NCI-H345 (cell line): ENCODE measurements at places on chromosomes 3 and 15.

GRCh38 chr15:85296615-85297402 lies 83.6 kb upstream of the AKAP13 start:
- DNase-seq = peak; percentile 67

- no peak for DNase-seq
Observed at GRCh38 chr3:54008099-54008498, 114.3 kb upstream of the CACNA2D3 start.

GRCh38 chr15:101500865-101501551 lies 11.5 kb upstream of the PCSK6 start:
- DNase-seq = no peak

- DNase-seq = peak; percentile 47
Observed at GRCh38 chr3:50675179-50676030, 678 bp downstream of the DOCK3 start.

GRCh38 chr3:127844326-127844942 lies 22.1 kb upstream of the MGLL start:
- no peak for DNase-seq

DNA sequence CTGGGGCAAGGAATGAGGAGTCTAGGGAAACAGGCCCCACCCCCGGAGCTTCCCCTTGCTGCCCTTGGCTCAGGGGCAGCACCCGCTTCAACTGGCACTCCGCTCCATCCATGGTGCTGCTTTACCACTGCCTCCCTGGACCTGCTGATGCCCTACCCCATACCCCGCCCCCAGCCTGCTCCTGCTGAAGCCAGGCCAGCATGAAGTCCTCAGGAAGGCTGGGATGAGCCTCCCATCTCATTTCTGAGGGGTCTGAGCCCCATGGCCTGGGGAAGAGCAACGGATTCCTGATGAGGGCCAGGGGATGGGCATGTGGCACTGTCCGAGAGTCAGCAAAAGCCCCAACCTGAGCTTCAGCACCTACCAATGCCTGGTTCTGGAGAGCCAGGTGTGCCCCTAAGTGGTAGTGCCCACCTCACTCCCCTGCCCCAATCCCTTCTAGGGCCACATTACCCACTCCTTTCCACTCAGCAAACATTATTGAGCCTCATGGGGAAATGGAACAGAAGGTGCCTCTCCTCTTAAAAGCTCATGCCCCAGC lies 21.0 kb downstream of the SEC61A1 start:
- DNase-seq = no peak

- DNase-seq = no peak
Observed at GRCh38 chr15:72953306-72953705, 99.0 kb upstream of the NEO1 start.

DNA sequence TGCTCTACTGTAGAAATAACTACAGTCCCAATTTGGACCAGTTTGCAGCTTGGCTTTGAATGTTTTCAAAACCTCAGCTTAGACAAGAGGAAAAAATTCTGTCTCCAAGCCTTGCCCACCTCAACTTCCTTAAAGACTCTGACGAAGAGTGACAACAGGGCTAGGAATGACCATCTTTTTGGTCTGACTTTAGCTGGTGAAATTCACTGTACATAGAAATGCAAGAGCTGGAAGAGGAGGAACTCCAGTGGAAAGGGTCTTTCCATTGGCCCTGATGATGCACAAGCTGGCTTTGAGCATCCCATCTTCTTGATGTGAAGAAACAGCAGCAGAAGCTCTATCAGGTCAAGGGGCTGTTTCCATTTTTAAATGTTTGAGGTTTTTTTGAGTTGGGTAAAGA lies 22.7 kb upstream of the SH3BP5 start:
- no peak for DNase-seq

DNA sequence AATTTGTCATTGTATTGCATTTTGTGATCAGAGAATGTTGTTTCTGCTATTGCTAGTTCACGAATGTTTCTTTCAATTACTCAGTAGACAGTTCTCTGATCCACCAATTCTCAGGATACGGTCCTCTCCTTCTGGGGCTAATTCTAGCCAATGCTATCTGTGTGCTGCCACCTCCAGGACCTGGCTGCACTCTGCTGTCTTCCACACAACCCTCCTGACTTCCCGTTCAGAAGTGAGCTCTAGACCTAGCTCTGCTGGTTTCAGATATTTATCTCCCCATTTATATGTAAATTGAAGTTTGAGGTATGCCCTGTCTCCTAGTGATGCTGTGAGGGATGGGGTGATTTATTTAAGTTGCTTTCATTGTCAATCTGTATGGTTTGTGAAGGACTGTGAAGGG lies 21.7 kb upstream of the UBL7 start:
- no peak for DNase-seq

DNA sequence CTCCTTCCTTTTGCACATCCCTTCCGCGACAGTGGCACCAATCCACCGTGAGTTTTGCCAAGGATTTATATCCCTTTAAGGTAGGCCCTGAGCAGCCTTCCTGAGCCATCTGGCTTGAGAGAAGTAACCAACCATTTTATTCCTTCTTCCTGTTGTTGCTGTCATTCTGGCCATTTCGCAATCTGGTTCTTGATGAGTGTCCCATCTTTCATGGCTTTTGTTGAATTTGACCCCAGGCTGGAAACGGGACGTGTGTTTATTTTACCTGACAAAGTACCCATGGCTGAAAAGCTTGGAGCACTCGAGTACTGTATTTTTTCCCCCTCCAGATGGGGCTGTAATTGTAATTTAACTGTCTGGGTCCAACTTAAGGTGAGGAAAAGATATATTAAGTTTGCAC lies 173.4 kb downstream of the WNT5A start:
- DNase-seq = peak; percentile 45

DNA sequence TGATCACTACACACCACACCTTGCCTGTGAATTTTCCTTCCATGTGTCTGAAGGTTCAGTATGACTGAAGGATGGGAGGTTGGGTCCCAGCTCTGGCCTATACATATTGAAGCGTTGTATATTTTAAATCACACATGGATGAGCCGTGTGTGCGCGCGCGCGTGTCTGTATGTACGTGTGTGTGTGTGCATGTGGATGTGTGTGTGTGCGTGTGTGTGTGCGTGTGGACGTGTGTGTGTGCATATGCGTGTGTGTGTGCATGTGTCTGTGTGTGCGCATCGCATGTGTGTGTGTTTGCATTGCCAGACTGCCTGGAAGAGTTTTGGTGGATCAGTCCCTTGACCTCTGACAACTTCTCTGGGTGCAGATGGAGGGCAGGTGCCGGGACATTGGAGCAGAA lies 45.7 kb downstream of the RPLP1 start:
- DNase-seq = no peak

DNA sequence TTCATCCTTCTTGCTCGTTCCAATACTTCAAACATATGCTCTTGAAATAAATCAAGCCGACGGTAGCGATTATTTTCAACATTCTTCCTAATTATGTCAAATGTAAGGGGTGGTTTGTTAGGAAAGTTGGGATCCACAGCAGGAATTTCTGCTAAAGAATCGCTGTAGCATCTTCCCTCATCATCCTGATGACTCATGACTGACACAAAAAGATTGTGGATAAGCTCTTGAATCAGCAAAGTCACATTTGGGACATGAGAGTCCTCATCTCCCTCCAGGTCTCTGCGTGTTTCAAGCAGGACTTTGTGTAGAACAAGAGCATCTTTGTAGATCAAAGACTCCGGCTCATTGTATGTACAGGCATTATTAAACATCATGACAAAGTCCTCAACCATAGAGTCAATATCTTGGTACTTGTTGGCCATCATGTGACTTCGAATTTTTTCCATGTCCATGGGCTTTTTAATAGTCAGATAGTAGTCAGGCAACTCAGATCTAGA lies 73.0 kb downstream of the UQCC5 start:
- DNase-seq = no peak

GRCh38 chr3:21290557-21290956 lies 460.5 kb downstream of the ZNF385D start:
- no peak for DNase-seq

DNA sequence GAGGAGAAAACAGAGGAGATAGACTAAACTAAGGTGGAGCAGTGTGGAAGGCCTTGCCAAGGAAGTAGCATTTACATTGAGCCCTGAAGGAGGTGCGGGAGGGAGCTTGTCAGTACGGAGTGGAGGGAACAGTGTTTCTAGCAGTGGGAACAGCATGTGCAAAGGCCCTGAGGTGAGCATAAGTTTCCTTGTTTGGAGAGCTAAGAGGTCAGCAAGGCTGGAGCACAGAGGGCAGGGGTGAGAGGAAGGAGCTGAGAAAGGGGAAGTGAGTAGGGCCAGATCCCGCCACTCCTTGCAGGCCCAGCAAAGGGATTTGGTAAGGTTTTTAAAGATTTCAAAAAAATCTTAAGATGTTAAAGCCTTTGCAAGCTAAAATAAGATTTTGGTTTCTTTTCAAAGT lies 70.1 kb downstream of the HMCES start:
- no peak for DNase-seq

GRCh38 chr15:40744815-40745152 lies 10.3 kb downstream of the RMDN3 start:
- DNase-seq = no peak

DNA sequence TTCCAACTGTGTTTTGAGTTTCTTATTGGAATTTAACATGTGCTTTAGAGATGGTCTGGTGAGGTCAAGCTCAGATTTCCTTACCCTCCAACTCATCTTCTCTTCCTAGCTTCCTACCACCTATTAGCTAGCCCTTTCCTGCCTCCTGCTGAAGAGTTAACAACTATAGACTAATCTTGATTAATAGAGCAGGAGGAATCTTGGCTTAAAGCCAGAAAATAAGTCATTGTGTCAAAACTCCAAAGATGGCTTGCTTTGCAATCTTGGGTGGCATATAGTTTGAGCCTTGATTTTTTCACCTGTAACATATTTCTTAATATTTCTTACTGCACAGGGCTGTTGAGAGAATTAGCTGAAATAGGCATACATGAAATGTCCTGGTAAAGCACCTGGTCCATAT lies 27.3 kb downstream of the BCL2L10 start:
- no peak for DNase-seq

DNA sequence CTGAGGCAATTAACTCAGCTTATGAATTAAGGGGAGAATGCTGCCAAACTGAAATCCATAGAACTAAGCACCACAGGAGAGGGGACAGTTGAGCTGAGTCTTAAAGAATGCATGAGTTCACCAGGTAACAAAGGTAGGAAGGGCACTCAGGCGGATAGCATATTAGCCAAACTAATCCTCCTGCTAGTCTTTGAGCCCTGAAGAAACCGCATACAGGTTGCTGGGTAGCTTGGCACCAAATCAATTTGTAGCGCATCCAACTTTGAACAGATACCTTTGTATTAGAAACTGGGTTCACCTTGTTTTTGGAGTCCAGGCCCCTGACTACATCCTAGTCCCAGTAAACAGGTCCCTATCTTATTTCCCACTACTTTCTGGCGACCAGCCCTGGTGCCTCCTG lies 93.7 kb downstream of the FRMD4B start:
- DNase-seq = no peak

- DNase-seq = no peak
Observed at GRCh38 chr15:29140475-29141307, 128.9 kb downstream of the NSMCE3 start.

DNA sequence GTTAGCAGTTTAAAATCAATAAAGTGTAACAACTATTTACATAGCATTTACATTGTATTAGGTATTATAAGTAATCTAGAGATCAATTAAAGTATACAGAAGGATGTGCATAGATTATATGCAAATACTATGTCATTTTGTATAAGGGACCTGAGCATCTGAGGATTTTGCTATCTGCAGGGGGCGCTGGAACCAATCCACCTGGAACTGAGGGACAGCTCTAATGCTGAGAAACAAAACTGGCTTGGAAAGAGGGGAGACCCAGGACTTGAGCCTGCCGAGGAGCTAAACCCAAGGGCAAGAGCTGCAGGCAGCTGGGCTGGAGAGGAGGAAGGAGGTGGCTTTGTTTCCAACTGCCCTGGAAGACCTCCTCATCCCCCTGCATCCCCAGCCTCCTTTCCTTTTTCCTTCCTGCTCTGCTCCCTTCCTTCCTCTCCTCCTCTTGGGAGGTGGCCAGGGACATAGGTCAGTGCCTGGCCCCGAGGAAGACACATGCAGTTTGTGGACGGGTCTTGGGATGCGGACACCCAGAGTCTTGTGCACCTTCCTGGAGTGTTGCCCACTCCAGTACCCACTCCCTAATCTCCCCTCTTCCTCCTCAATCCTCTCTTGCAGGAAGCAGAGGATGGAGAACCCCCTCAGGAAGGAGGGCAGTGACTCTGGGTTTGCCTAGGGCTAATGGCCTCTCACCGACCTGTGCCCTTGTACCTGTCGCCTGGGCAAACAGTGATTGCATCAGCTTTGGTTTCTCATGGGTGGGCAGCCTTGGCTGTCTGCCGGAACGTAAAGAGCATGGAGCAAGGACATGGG lies 825 bp upstream of the RTP3 start:
- no peak for DNase-seq

GRCh38 chr3:28841441-28841840 lies 439.4 kb upstream of the RBMS3 start:
- no peak for DNase-seq

DNA sequence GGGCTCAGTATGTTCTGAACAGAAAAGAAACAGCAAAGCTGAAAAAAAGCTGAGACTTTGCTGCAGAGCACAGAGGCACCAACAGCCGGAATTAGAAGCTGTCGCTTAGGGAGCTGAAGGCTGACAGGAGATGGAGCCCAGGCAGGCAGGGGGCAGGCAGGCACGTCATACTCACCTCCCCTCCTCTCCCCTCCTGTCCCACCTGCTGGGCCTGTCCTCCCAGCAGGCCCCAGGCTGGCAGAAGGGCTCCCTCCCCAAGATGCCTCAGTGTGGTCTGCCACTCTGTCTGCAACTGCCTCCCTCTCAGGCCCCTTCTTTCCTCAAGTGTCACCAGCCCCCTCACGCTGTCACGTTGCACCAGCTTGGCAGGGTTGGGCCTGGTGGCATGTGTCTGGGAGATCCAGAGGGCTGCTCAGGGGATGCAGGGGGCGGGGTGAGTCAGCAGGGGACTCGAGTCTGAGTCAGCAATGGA lies 3.2 kb upstream of the ANKRD63 start:
- no peak for DNase-seq

- no peak for DNase-seq
Observed at GRCh38 chr3:138381950-138382715, 33.8 kb downstream of the MRAS start.

GRCh38 chr3:196883361-196883760 lies 15.6 kb downstream of the SENP5 start:
- DNase-seq = no peak

GRCh38 chr3:46705751-46706552 lies 4.8 kb downstream of the TMIE start:
- no peak for DNase-seq

- DNase-seq = no peak
Observed at GRCh38 chr15:51186181-51186705, 91.5 kb upstream of the TNFAIP8L3 start.

GRCh38 chr3:176780766-176781165 lies 416.5 kb downstream of the TBL1XR1 start:
- no peak for DNase-seq

DNA sequence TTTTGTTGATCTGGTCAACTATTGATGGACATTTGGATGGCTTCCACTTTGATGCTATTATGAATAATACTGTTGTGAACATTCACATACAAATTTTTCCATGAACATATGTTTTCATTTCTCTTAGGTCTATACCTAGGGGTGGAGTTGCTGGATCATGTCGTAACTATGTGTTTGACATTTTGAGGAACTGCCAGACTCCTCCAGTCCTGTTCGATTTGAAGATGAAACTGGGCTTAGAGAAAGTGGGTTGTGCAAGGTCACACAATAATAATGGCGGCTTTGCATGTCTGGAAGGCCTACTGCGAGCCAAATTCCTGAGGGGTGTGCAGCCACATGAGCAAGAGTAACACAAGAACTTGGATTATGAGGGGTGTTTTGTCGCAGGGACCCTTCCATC lies 2.6 kb downstream of the TSEN2 start:
- no peak for DNase-seq

- DNase-seq = no peak
Observed at GRCh38 chr3:52327486-52328290, 11.6 kb downstream of the DNAH1 start.
